Pericardium fibroblast (primary cell): ENCODE measurements at places on chromosomes 13 and 19. TPM values are rescaled to one million over a fixed set of nuclear protein-coding genes. Genes with fewer than 3 reads are reported as not detected.

CYP4F2 gene
- total RNA-seq, result not detected in 2 replicates

SULT2A1 gene
- not detected in 2 replicates for total RNA-seq

PCSK4 gene
- 0.12 and 1.0 TPM in 2 replicates for total RNA-seq

SRRM5 gene
- total RNA-seq, result 0.17 TPM in 1 of 2 replicates, not detected in the other

ZNF626 gene
- total RNA-seq, result 6.9 and 7.4 TPM in 2 replicates

ZNF180 gene
- 5.7 and 7.1 TPM in 2 replicates for total RNA-seq

FGF14 gene
- total RNA-seq, result 0.17 TPM in 1 of 2 replicates, not detected in the other

LILRB5 gene
- total RNA-seq, result not detected in 2 replicates

ZNF880 gene
- total RNA-seq, result 11.6 and 25.1 TPM in 2 replicates

TLE6 gene
- total RNA-seq, result 1.6 TPM in 1 of 2 replicates, not detected in the other

PSG7 gene
- not detected in 2 replicates for total RNA-seq

APOE gene
- 813 and 5,080 TPM in 2 replicates for total RNA-seq

RASIP1 gene
- 2.3 and 6.4 TPM in 2 replicates for total RNA-seq

OR10H1 gene
- not detected in 2 replicates for total RNA-seq

RPL28 gene
- 452 and 1,009 TPM in 2 replicates for total RNA-seq

PET100 gene
- 14.2 and 32.1 TPM in 2 replicates for total RNA-seq

ITGBL1 gene
- 22.3 and 59.1 TPM in 2 replicates for total RNA-seq

TSHZ3 gene
- 7.4 and 8.4 TPM in 2 replicates for total RNA-seq

RCBTB2 gene
- total RNA-seq, result 8.5 and 11.3 TPM in 2 replicates

ZNF433 gene
- 2.3 and 3.8 TPM in 2 replicates for total RNA-seq

SIGLEC8 gene
- total RNA-seq, result not detected in 2 replicates

LRRC8E gene
- 3.1 and 3.9 TPM in 2 replicates for total RNA-seq
